Stimulated activated CD4-positive, alpha-beta T cell treated with anti-CD3 and anti-CD28 coated beads, Interleukin-4, amount 100 ng/mL, for 4 hours (primary cell): ENCODE measurements at places on chromosomes 1 and 21.

DNA sequence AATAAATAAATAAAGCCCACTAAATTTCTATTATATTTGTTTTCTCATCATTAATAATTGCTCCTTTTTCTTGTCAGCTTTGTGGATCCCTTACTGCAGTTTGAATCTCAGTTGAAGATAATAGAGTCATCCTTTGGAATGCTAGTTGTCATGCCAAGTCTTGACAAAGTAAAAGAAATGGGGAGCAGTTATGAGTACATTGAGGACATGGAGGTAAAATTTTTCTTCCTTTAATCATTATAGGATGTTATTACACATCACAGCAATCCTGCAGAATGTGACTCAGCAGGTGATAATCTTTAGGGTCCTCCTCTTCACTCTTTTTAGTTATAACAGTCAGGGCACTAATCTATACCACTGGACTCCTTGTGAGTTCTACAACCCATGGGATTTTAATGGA lies 24.1 kb downstream of the MROH9 start:
- no peak for DNase-seq

DNA sequence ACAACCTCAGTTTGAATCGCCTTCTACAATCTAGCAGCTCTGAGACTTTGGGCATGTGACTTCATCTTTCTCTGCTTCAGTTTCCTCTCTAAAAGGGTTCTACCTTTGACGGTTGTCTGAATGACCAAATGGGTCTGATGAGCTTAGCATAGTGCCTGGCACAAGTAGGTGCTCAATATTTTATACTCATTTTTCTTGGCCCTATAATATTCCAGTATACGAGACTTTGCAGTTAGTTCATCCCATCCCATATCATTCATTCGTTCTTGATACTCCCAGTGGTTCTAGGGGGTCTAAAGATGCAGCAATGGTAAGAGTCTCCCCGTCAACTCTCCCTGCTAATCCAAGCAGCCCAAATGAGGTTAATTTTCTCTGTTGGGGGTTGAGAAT lies 67.6 kb downstream of the ALPL start:
- no peak for DNase-seq

DNA sequence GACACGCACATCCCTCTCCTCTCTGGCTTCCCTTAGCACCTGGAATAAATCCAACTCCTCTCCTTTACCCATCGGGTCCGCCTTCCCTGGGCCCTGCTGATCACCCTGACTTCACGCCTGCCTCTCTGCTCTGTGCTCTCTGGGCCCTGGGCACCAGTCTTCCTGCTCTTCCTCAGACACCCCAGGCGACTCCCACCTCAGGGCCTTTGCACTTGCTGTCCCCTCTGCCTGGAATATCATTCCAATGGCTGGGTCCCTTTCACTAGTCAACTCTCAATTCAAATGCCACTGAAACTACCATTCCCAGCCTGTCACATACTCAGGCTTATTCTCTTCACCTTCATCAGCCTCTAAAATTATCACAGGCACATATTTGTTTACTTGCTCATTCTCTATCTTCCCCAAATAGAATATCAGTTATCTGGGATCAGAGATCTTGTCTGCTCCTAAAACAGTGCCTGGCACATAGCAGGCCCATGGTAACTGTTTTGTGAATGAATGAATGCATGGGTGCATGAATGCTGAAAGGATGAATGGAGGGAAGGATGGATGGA lies 27.2 kb upstream of the SELENON start:
- DNase-seq, result no peak

- DNase-seq, result peak; percentile 22
Measured at GRCh38 chr1:224170748-224171478, 12.1 kb upstream of the DEGS1 start.

- DNase-seq, result no peak
Measured at GRCh38 chr1:204089044-204089751, 16.3 kb downstream of the SOX13 start.

DNA sequence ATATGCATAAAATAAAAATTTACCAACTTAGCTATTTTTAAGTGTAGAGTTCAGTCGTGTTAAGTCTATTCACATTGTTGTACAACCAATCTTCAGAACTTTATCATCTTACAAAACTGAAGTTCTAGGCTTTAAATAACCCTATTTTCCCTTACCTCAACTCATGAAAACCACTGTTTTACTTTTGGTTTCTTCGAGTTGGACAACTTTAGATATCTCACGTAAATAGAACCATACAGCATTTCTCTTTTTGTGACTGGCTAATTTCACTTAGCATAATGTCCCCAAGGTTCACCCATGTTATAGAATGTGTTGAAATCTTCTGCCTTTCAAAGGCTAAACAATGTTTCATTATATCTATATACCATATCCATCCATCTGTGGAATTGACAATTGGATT lies 819.0 kb upstream of the ADGRL4 start:
- DNase-seq, result no peak

DNA sequence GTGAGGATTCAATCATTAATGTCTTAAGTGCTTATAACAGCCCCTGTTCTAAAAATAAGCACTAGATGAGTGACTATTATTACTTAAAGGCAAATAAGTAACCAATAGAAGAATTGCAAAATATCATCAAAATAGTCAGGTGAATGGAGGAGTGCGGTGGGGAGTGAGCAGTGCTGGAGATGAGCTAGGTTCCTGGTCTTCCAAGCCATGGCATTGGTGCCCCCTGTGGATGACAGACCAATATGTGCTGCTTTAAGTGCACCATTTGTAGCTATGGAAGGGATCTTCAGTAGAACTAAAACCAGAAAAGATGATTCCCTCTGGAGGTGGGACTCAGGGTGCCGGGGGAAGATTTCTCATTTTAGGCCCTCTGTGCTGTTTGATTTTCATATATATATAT lies 46.1 kb upstream of the SLC30A1 start:
- no peak for DNase-seq

DNA sequence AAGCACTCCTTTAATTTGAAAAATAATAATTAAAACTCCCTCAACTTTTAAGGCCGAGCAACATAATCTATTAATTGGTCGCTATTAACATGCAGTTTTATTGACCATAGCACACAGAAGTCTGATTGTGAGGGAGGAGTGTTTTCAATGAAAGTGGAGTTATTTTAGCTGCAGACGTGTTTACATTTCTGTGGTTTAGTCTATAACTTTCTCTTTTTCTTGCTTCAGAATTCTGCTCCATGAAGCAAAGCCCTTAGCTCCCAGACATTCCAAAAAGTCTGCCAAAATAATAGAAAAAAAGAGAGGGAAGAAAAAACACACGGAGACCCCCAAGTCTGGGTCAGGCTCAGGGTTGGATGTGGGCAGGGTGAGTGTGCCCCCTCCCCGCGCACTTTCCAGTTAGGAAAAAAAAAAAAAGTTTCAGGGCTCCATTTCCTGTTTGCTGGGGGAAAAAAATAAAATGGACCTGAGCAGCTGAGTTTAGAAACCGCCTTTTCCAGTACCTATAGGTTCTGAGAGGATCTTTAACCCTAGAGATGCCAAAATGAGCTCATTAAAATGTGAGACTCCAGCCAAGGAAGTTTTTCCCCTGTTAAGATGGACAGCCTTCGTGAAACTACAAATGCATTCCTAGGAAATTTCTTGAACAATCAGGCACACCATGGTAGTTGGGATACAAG lies 143.7 kb upstream of the ETS2 start:
- no peak for DNase-seq

GRCh38 chr1:43460988-43461693 lies 7.4 kb upstream of the HYI start:
- DNase-seq, result no peak

- DNase-seq, result no peak
Measured at GRCh38 chr1:29789910-29790247, 553.6 kb downstream of the PTPRU start.

- DNase-seq, result no peak
Measured at GRCh38 chr1:77179632-77180031, 39.6 kb downstream of the PIGK start.

DNA sequence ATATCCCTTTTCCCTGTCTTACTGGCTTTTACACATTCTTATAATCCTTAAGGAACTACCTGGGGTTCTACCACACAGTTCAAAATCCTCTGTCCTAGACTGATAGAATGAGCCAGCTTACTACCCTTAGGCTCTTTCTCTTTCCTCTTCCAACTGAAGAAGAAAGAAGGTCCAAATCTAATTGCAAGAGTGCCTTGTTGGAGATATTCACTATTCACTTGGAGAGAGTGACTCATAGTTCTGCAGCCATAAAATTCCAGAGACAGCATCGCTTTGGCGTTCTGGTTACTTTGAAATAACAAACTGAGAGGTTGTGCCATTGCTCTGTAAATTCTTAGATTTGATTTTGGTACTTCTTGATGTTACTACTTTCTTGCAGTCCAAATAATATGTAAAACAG lies 4.2 kb downstream of the CADM3 start:
- DNase-seq, result no peak

GRCh38 chr1:16451841-16452528 lies 11.5 kb downstream of the NECAP2 start:
- DNase-seq, result no peak
